T-helper 2 cell (primary cell): ENCODE measurements at places on chromosomes 16 and 17.

DNA sequence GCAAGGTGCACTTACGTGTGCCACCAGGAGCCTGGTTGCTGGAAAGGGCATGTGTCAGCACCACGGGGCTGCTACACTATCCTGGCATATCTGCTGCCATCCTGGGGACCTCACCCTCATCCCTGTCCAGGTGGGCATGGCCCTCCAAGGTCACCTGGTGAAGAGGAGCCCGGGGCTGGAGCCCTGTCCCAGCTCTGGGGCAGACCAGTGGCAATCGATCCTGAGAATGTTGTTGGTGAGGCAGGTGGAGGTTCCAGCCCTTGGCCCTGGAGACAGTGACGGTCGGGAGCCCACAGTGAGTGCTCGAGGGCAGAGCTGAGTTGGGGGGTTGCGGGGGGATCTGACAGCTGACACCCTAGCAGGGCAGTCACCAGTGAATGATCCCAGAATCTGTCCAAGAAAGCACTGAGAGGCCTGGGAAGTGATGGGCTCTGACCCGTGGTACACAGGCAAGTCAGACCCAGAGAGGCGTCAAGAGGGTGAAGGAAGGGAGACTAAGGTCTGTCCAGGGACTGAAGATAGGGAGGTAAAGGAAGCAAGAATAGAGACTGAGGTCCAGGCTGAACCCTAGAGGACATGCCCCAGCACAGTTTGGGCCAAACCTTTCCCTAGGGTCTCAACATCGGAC, 17.6 kb downstream of the POLR3K start:
- DNase-seq: no peak

DNA sequence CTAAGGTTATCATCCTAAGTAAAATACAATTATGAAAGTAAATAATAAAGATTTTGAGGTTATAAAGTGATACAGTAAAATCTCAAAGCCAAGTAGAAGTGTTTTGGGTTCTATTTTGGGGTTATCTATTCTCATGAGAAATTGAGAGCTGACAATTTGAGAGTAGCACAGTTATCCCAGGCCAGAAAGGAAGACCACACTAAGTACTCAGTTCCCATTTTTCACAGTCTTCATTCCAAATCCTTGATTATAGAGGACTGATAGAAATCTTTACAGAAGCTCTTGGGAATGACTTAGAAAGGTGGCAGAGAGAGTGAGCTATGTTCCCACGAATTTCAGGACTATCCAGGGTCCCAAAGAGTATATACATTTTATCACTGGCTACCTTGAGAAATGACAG, 4.6 kb downstream of the GFOD2 start:
- DNase-seq: no peak

DNA sequence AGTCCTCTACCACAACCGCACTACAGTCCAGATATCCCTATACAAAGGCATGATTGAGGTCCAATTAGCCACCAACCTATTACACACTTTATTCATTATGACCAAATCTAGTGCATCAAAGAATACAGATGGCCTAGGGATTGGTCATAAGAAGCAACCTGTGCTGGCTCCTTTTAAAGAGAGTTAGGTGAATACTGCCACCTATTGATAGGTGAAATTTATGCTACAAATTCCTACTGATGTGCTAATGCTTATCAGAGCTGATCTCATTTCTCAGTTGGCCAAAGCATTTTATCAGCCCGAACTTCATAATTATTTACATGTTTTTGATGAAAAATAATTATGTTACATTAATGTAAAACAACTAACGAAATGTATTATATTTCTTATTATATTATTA, 166.3 kb downstream of the ANKFN1 start:
- DNase-seq: no peak

DNA sequence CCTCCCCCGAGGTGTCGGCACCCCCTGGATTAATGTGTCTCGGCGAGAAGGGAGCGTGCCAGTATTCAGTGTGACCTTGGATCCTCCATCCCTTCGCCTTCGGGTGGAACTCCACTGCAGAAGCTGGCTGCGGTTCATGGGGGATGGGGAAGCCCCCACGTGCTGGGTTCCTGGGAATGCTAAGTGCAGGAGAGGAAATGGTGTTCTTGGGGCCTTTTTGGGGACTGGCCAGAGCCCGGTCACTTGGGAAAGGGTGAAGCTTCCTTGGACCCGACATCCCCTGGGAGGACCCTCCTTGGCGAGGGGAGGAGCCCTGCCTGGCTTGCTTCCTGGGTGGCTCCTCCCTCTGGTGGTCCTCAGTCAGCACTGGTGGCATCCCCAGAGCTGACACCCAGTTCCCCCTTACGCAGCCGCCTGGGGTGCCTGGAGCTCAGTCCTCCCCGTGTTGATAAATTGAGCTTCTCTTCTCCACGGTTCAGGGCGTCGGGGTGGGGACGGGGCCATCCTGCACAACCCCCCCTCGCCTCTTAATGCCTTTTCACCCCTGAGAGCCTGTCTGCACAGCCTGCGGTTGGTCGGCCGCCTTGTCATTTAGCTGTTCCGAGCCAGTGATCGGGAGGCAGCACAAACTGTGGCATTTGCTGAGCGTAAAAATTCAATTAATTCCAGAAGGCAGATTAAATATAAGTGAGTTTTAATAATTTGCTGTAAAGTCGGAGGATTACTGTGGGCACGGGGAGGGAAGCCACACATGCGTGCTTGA, 30.7 kb upstream of the GSE1 start:
- DNase-seq: no peak

GRCh38 chr17:31654936-31655335, 204.1 kb downstream of the COPRS start:
- no peak for DNase-seq

DNA sequence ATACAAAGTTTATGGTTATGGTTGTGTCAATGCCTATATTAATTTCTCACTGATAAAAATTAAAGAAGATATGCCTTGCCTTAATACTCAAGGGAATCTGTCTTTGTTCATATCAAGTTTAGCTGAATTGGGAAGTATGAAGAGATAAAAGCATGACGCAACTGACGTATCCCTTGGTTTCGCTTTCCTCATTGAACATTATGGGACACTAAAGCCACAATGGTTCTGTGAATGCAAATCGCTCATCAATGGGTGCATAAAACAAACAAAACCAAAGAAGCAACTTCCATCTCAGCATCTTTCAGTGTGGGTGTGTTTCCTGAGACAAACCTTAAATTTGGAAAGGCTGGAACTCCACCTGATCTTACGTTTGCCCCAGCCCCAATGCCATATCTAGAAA, 108.2 kb downstream of the NPIPB5 start:
- DNase-seq: no peak

DNA sequence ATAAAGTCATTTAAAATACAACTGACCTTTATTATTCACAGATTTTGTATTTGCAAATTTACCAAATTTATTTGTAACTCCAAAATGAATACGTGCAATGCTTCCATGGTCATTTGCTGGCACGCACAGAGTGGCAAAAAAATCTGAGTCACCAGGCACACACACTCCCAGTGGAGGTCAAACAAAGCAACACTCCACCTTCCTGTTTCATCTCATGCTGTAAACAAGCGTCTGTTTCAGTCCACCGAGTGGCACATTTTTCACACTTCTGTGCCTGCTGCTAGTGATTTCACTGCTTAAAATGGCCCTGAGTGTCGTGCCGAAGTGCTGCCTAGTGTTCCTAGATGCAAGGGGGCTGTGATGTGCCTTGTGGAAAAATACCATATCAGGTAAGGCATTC, 17.8 kb upstream of the ITGAE start:
- DNase-seq: no peak

GRCh38 chr17:41710472-41711090, 1.6 kb upstream of the GAST start:
- no peak for DNase-seq
